ENCODE measurements at places on chromosomes 2 and 18.

DNA sequence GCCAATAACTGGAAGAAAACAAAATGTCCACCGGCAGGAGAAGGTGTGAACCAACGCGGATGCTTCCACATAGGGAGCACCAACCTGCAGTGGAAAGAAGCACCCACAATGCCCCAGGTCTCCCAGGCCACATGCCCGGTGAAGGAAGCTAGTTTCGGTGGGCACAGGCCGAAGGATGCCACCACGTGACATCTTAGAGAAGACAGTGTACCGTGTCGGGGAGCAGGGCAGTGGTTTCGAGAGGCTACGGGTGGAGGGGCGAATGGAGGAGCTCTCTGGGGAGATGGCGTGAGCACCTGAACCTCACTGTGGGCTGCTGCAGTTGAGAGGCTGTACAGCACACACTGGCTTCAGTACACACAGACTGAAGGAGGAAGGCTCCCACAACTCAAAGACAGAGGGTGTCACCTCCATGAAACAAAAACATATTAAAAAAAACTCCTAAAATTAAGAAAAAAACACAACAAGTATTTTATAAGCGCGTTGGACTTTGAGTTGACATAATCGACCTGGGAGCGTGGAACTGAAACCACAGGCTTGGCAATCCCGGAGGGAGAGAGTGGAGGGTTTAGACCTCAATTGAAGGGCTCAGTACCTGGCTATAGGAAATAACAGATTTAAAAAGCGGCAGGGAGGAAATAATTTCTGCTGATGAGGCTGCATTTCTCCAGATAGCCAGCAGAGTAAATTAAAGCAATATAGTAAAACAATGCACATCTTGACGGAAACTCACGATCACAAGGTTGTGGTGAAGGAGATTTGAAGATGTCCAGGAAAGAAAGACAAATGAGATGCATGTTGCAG is 160.1 kb downstream of the RTP5 start:
- no peak for DNase-seq

GRCh38 chr2:213816583-213816982 is 532.3 kb downstream of the SPAG16 start:
- DNase-seq, result no peak

DNA sequence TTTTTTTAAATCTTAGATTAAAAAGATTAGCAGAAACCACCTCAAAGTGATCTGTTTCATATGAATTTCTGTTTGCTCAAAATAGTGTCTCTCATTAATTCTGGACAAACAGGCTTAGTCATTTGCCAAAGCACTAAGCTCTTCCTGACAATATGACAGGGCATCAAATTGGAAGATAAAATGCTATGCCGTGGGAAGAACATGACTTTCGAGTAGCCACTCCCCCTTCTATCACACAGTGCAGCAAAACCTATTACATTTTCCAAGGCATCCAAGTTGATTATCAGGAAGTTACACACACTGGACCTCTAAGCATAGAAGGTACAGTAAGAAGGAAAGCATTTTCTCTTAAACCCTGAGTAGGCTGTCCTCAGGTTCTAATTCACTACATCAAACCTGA is 89.5 kb downstream of the STK39 start:
- no peak for DNase-seq

- no peak for DNase-seq
These were observed 74.1 kb upstream of the DSEL start for GRCh38 chr18:67590571-67591141.

GRCh38 chr2:68418855-68419254 is 48.2 kb downstream of the FBXO48 start:
- no peak for DNase-seq

GRCh38 chr2:69993048-69993565 is 31.7 kb upstream of the ASPRV1 start:
- DNase-seq, result no peak

GRCh38 chr2:204108781-204109295 is 172.3 kb downstream of the ICOS start:
- DNase-seq, result peak; percentile 56

GRCh38 chr2:152577579-152577978 is 139.7 kb downstream of the PRPF40A start:
- DNase-seq, result no peak

- DNase-seq, result no peak
These were observed 75.1 kb downstream of the FSIP2 start for GRCh38 chr2:185813707-185814106.

GRCh38 chr2:113200236-113200635 is 26.5 kb downstream of the PSD4 start:
- no peak for DNase-seq

- no peak for DNase-seq
These were observed 422.2 kb upstream of the FSIP2 start for GRCh38 chr2:185316383-185316782.

DNA sequence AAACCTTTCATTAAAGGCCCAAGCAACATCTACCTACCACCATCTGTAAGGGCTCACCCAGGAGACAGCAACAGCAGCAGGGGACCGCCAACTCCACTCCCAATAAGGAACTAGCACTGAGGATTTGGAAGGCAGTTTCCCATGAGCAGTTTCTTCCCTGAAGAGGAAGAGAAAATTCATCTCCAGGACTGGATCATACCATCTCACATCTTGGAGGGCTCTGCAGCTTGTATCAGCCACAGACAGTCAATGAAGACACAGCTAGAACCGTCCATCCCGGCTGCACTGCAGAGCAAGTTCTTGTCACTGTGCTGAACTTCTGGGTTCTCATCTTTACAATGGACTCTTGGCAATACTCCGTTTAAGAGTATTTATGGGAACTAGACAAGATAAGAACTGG is 2.8 kb upstream of the GYPC start:
- no peak for DNase-seq

DNA sequence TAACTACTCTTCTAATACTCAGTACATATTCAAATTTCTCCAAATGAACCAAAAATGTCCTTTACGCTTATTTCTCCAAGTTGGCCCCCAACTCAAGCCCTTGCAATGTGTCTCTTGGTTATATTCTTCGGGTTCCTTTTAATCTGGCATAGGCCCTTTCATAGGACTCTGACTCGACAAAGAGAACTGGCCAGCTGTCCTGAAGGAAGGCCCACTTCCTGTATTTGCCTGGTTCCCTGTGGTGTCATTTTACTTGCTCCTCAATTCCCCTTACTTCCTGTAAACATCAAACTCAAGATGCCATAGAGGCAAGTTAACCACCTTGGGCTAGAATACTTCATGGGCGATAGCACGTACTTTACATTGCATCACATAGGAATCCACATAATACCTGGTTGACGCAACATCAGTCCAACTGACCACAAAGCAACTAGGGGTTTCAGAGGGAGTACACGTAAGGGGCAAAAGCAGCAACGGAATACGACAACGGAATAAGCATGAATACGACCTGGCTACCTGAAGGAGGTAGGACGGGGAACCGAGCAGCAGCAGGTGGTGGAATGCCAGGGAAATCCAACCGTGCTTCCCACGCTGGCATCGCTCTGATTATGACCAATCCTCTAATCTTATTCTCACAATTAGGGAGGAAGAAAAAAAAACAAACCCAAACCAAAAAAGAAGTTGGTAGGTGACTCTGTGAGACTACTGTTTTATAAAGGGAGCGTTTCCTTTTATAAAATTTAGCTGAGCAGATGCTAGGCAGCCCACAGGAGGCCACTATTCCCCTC is 823 bp upstream of the GORASP2 start:
- peak; percentile 46 for DNase-seq

DNA sequence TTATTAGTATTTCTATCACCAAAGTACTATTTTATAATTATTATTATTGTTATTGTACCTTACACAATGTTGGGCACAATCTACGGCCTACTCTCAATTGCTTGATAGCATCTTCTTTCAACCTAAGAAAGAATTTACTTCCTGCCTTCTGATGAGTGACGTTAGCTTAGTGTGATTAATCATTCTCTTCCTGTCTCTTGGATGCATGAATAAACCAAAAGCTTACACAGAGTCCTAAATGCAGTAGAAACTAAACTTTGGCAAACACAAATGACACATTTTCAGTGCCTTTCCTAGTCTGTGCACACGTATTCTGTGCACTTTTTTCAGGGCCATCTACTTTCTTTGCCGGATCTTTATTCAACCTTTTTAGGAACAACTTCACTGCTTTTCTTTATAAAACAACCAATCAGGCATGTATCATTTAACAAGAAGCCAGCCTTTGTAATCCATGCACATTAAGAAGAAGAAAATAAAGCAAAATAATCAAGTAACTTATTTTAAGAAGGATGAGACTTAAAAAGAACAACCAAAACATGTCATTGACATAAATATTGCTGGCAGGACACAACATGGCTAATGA is 19.1 kb downstream of the TRAK2 start:
- no peak for DNase-seq

- DNase-seq, result no peak
These were observed 78.6 kb upstream of the ETAA1 start for GRCh38 chr2:67318563-67318962.

- DNase-seq, result no peak
These were observed 121.7 kb downstream of the ZNF516 start for GRCh38 chr18:76373297-76373696.

GRCh38 chr2:14628901-14629300 is 3.6 kb upstream of the LRATD1 start:
- DNase-seq, result no peak

GRCh38 chr2:203908066-203908796 is 28.3 kb upstream of the ICOS start:
- DNase-seq, result peak; percentile 41

DNA sequence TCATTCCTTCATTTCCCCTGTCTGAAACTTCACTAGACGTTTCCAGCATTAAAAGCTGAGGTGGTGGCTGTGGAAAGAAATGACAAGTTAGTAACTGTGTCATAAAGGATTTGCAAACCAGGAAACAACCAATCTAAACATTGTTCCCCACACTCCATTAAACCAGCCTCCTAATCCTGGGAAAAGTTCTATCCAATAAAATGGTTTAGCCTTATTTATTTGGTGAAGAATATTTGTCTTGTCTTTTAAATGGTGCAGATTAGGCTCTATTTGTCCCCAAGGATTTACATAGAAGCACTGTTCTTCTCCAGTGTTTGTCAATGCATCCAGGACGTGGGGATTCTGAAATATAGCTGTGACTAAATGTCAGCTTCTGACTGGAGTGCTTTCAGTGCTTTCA is 10.5 kb upstream of the DPP4 start:
- no peak for DNase-seq

DNA sequence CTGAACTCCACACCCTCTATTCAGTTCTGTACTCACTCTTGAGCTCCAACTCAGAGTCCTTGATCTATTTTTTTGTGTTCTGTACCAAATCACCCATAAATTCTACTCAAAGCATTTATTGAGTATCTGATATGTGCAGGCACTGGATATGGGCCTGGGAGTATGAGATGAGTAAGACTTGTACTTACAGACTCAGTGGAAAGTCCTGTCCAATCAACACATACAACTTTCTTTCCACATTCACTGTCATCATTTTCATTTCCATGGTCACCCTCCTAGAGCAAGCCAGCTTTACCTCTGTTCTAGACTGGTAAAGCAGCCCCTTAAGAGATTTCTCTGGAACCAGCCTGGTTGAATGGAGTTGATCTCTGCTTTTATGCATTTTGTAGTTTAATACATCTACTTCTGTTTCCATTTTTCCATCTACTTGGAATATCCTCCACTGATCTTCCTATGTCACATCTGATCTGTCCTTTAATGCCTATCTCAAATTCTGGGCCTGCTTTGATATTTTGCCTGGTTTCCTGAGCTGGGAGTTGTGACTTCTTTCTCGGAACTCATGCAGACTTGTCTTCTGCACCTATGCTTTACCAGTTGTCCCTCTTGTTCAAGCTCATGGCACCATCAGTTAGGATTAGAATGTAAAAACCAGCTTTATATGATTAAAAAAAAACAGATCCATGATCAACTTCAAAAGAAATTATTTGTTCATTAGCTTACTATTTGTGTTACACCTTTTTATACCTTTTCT is 96.9 kb upstream of the GLS start:
- no peak for DNase-seq

- no peak for DNase-seq
These were observed 370.4 kb downstream of the CLIP4 start for GRCh38 chr2:29485631-29486030.

DNA sequence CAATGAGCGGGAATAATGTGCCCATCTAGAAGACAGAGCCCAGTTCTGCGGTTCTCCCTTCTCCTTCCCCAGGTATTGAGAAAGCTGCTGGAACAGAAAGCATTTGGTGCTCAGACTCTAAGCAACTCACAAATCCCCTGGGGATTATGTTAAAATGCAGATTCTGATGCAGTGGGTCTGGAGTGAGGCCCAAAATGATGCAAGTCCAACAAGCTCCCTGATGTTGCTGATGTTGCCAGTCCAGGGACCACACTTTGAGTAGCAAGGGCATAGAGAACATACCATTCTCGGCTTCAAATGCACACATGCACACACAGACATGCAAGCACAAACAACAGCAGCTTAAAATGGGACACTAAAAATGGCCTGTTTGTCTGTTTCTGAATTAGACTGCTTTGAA is 274.8 kb upstream of the NCKAP5 start:
- no peak for DNase-seq

DNA sequence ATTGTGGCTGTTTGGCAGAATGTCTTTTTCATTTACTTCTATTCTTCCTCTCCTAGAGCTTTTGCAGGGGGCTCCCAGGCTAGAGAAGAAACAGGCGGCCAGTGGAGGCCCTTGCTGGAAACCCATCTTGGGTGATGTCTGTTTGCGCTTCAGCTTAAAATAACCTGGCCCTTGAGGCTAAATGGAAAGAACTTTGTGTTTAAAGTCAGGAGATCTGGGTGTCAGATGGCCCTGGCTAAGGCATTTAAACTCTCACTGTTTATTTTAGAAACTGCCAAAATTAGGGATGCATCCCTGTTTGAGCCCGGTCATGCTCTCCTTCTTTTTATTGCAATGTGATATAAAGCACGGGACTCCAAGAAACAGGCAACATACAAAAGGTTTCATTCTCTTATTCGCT is 118.4 kb upstream of the RMP24 start:
- no peak for DNase-seq

- no peak for DNase-seq
These were observed 170.1 kb upstream of the UNC80 start for GRCh38 chr2:209601497-209601896.

DNA sequence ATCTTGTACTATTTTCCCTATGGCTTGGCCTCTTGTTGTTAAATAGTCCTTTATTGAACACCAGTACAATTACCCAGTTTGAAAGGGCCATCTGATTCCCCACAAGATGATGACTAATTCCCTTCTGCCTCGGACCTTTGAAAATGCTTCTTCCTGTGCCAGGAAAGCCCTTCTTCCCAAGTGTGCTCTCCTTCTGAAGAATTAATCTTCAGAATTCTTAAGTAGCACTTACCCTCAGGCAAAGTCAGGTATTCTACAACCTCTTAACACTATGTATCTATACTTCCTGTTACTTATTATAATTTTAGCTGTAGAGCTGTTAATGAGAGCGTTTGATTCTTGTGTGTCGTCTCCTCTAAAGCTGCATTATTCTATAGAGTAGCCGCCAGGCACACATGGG is 28.6 kb upstream of the MEX3C start:
- DNase-seq, result no peak

- no peak for DNase-seq
These were observed 31.3 kb downstream of the HS1BP3 start for GRCh38 chr2:20619624-20620024.

GRCh38 chr2:216661639-216662375 is 28.6 kb downstream of the IGFBP2 start:
- DNase-seq, result no peak

GRCh38 chr2:165693838-165694237 is 100.2 kb downstream of the GALNT3 start:
- no peak for DNase-seq

All from activated T-cell treated with anti-CD3 and anti-CD28 coated beads, Interleukin-2, amount 50 U/mL, for 48 hours (primary cell).